ENCODE measurements at places on chromosomes 3 and 15. TPM values are rescaled to one million over a fixed set of nuclear protein-coding genes. Genes with fewer than 3 reads are reported as not detected.

OR5K2 gene
- total RNA-seq, result not detected

DNA sequence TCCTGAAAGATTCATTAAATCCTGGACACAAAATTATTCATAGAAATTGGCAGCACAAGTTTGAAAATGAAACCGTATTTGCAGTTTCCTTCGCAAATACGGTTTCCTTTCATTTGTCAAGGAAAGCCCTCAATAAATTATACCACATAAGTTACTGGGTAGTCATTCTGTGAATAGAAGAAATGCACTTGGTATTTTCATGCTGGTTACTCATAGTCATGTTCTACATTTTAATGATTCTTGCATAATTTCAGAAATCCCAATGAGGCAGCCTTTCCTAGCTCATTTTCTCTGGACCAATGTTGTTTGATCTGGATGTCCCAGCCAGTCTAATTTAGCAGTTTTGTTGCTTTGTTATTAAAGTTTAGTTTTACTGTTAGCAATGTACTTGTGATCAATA is 43.2 kb downstream of the MINAR1 start:
- DNase-seq, result no peak

DNA sequence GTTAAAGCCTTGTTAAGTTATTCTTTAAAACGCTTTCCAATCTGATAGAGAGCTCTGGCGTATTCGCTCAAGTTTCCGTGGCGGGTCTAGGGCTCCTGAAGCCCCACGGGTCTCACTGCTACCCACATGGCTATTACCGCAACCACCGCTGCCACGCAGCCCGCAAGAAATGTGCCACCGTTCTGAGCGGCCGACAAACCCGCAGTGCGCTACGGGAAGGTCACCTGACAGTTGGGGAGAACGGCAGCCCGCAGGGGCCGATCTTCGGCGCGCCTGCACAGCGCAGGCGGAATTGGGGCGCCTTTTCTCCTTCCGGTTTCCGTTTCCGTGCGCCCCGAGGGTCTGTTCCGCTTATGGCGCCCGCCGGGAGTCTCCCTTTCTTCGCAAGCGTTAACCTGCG is 76.6 kb upstream of the SNRPN start:
- DNase-seq, result peak; percentile 26

AHSG gene
- not detected for total RNA-seq

FBXL22 gene
- total RNA-seq, result 29.5 TPM

HRH1 gene
- 1.4 TPM for total RNA-seq

GRCh38 chr3:20039466-20039764 is 831 bp upstream of the KAT2B start:
- no peak for DNase-seq

KNG1 gene
- total RNA-seq, result 0.14 TPM

GRCh38 chr3:98350082-98350481 is 3.6 kb upstream of the OR5K4 start:
- no peak for DNase-seq

PLA2G4F gene
- total RNA-seq, result 2.1 TPM

KATNBL1 gene
- total RNA-seq, result 14.9 TPM

GRCh38 chr3:21752749-21753347 is 1.8 kb upstream of the ZNF385D start:
- no peak for DNase-seq

GRCh38 chr3:128760881-128761280 is 34.9 kb downstream of the RAB7A start:
- no peak for DNase-seq

TGM5 gene
- total RNA-seq, result not detected

- DNase-seq, result no peak
These were observed 91.8 kb upstream of the PFN2 start for GRCh38 chr3:150062492-150062891.

DNA sequence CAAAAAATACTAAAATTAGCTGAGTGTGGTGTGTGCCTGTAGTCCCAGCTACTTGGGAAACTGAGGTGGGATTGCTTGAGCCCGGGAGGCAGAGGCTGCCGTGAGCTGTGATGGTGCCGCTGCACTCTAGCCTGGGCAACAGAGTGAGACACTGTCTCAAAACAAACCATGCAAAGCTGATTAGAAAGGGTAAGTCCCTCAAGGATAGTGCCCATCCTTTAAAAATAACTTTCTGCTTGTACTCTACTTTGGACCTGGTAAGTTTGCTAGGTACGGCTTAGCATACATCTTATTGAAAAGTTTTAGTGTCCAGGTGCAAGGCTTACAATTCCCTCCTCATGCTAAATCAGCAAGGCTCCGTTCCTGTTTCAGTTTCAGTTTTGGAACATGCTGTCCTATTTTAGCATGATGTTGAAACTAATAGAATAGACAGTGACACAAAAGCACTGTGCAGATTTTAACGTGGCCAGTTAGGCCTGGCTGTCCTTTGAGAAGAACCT is 21.4 kb downstream of the FEM1B start:
- no peak for DNase-seq

DNA sequence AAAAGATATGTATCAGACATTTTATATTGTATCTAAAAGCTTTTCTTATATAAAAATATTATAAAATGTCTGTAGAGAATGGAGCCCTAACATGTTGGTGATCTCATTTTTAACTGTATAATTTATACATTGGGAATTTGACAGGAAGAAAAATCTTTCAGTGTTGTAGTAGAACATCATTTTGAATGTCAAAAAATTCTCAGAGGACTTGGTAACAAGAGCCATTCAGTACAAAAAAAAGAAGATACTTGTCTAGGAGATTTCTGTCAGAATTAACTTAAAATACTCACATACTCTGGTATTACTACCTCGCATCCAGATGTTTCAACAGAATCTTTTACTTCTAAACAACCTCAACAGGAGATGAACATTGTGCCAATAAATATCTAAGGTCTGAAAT is 1277.9 kb downstream of the ROBO2 start:
- no peak for DNase-seq

DNA sequence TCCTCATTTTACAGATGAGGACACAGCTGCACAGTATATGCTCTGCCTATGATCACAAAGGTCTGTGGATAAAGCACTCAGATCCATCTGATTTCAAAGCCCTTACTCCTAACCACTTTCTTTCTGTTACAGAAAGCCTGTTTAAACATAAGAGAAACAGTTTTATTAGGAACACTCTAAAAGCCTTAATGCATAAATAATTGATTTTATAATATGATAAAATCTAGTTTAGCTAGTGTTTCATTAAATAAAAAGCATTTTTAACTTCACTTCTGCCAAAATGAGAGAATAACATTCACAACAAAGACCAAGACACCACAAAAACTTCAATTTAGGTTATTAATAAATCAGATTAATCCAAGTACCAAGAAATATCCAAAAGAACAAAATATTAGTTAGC is 21.4 kb downstream of the SNX4 start:
- no peak for DNase-seq

ENTPD3 gene
- 0.11 TPM for total RNA-seq

PRSS50 gene
- total RNA-seq, result 0.22 TPM

DNA sequence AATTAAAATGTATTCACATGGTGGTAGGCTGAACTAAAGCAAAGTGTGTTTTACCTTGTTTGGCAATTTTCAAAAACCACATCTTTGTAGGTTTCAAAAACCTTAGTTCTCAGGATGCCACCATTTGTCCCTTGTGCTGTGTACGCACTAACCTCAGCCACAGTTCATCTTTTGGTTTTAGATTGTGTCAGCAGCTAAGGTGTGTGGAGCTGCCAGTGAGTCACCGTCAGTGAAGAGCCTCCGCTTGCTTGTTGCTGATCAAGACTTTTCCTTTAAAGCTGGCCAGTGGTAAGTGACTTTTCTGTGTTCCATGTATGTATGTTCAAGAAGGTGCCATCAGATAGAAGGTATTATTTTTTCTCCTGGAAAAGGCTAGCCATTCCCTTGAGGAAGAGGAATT is 21.1 kb downstream of the OXNAD1 start:
- DNase-seq, result no peak

- no peak for DNase-seq
These were observed 33.3 kb downstream of the TM4SF18 start for GRCh38 chr3:149299938-149300801.

DNA sequence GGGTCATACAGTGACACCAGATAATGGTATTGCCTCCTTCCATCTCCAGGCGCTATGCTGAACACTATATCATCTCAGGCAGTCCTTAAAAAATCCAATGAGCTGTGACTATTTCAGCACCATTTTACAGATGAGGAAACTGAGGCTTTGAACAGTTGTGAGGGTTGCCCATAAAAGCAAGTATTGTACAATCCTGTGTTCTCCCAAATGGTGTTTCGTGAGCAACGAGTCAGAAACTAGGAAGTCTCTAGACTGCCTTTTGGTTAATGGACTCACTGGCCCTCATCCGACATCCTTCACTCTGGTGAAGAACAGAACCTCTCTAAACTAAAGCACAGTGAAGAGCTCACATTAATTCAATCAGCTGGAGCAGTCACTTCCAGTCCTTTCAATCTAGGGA is 61.8 kb downstream of the ATP8B4 start:
- DNase-seq, result no peak

- DNase-seq, result no peak
These were observed 50.6 kb downstream of the TBL1XR1 start for GRCh38 chr3:177146646-177147045.

Measured in left ventricle myocardium inferior (tissue), 1 donor.